Myocyte (in vitro differentiated cells): ENCODE measurements at places on chromosomes 2 and 18.

DNA sequence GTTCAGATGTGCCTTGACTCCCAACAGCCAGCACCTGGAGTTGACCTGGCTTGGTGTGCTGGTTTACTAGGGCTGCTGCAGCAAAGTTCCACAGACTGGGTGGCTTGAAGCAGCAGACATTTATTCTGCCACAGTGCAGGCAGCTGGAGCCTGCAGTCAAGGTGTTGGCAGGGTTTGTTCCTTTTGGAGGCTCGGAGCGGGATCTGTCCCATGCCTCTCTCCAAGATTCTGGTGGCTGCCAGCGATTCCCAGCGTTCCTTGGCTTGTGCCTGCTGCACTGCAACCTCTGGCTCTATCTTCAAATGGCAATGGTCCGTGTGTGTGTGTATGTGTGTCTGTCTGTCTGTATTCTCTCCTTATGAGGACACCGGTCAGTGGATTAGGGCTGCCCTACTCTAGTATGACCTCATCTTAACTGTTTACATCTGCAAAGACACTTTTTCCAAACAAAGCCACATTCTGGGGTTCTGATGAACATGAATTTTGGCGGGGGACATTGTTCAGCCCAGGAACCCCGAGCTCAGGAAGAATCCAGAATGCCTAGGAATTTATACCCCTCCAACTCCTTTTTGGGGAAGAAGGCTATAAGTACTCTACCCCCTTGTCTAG, 44.7 kb upstream of the TMEM131 start:
- no peak for DNase-seq

GRCh38 chr2:52776571-52776970, 991.0 kb upstream of the CHAC2 start:
- no peak for DNase-seq

GRCh38 chr2:234051374-234052070, 1.0 kb downstream of the SPP2 start:
- no peak for DNase-seq

DNA sequence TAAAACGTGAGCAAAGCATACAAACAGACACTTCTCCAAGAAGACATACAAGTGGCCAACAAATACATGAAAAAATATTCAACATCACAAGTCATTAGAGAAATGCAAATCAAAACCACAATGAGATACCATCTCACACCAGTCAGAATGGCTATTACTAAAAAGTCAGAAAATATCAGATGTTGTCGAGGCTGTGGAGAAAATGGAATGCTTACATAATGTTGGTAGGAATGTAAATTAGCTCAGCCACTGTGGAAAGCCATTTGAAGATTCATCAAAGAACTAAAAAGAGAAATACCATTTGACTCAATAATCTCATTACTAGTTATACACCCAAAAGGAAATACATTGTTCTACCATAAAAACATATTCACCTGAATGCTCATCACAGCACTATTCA, 825.7 kb downstream of the SUCLG1 start:
- peak; percentile 9 for DNase-seq
